ENCODE measurements at places on chromosomes 5 and 9. TPM values are rescaled to one million over a fixed set of nuclear protein-coding genes. Genes with fewer than 3 reads are reported as not detected.
A peak's percentile ranks its signal among the peaks of the same experiment; 100 is the strongest.

PCDH12 gene
- 1.3 TPM for total RNA-seq

IL4 gene
- total RNA-seq: not detected

ATOSB gene
- 3.8 TPM for total RNA-seq

DNA sequence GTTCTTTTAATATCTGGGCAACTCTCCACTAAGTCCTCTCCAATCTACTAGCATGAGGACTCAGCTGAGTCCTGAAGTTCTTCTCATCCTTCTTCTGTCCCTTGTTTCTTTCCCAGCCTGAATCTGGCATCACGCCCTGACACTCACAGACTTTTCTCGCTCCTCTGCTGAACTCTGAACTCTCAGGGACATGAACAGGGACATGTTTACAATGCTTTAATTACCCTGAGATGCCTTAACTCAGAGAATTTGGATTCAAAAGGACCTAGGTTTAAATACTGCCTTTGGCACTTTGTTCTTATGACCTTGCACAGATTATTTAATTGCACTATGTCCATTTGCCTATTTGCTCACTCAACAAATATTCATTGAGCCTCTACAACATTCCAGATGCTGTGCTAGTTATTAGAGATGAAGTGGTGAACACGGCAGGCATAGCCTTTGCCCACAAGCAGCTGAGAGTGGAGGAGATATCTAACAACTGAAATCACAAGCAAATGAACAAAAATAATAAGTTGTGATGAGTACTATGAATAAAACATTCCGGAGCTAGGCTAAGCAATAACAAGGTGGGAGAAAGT lies 106.0 kb downstream of the ADRB2 start:
- H3K4me3 ChIP-seq: no peak overlapping the region
- no peaks in the 10 kb centered on the region for H3K36me3 ChIP-seq
- no peak for DNase-seq
- H3K27ac ChIP-seq: no peak overlapping the region
- H3K27me3 ChIP-seq: peaks cover 25% of the 10 kb centered on the region

- H3K27me3 ChIP-seq: no peaks in the 10 kb centered on the region
- no peak overlapping the region for H3K4me3 ChIP-seq
- no peaks in the 10 kb centered on the region for H3K4me1 ChIP-seq
- no peak for DNase-seq
- H3K27ac ChIP-seq: no peak overlapping the region
- no peaks in the 10 kb centered on the region for H3K36me3 ChIP-seq
These were observed 2292.6 kb upstream of the C9orf72 start for GRCh38 chr9:29865764-29866313.

GRCh38 chr5:111574311-111574710 lies 62.0 kb upstream of the STARD4 start:
- H3K4me3 ChIP-seq: no peak overlapping the region
- no peaks in the 10 kb centered on the region for H3K4me1 ChIP-seq
- DNase-seq: no peak
- H3K27me3 ChIP-seq: peaks cover 6% of the 10 kb centered on the region
- H3K27ac ChIP-seq: no peak overlapping the region

GRCh38 chr9:125701351-125701750 lies 5.7 kb downstream of the MAPKAP1 start:
- H3K27me3 ChIP-seq: no peaks in the 10 kb centered on the region
- H3K4me3 ChIP-seq: no peak overlapping the region
- DNase-seq: no peak
- peaks cover 20% of the 10 kb centered on the region for H3K36me3 ChIP-seq

- no peaks in the 10 kb centered on the region for H3K4me1 ChIP-seq
- peaks cover 21% of the 10 kb centered on the region for H3K27me3 ChIP-seq
These were observed 8.1 kb downstream of the ZNF366 start for GRCh38 chr5:72499090-72499489.

DNA sequence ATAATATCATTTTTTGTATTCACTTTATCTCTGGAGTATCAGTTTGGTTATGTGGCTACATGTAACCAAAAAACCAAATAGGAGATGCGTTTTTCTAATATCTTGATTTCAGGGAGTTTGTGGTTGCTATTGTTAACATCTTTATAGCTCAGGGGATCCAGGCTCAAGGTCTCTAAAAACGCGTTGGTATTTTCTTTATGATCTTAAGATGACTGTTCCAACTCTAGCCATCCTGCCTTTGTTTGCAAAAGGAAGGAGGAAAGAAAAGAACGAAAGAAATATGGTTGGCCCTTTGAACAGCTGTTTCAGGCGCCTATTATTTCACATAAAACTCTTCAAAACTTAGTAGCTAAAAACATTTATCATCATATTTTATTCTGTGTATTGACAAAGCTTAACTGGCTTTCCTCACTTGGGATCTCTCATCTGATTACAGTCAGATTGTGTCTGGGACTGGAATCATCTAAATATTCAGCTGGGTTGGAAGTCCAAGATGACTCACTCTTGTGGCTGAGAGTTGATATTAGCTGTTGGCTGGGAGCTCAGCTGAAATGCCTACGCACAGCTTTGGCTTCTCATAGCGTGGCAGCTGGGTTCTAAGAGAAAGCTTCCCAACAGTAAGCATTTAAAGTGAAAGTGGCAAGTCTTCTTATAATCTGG lies 60.1 kb downstream of the FAM174A start:
- no peaks in the 10 kb centered on the region for H3K36me3 ChIP-seq
- peaks cover 2% of the 10 kb centered on the region for H3K27me3 ChIP-seq
- no peak for DNase-seq
- H3K4me3 ChIP-seq: no peak overlapping the region
- no peaks in the 10 kb centered on the region for H3K4me1 ChIP-seq

DNA sequence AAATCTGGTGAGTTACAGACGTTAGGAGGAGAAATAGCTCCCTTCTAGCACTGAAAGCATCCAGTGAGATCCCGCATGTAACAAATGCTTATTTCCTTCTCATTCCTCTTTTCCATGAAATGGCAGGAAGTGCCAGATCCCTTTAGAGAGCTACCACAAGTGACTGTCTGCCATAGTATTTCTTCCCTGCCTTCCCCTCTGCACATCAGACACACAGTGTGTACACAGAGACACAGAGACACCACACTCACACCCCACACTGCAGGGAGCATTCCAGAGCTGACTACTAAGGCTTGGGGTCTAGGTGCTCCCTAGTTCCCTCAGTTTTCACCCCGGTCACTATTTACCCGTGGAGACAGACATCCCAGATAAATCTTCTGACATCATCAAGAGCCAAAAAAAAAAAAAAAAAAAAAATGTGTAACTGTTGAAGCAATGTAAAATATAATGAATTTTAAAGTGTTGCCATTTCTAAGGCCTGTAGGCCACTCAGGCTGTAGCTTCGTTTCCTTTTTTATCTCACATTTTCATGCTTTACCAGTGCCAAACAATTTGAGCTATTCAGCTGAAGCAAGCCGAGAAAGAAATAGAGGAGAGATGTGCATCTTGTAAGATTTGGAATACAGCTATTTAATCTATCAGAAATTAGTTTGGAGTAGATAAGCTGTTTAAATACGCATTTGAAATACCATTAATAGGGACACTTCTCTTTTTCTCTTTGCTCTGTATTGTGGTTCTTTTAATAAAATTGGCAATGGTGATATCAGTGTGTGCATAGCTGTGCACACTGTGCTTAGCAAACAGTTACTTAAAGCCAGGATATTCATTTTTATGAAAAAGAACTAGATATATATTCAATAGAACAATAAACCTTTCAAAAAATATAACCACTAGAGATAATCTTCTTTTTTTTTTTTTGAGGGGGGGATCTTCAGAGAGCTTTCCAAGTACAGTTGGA lies 405.5 kb downstream of the PDE4D start:
- no peak overlapping the region for H3K27ac ChIP-seq
- H3K4me3 ChIP-seq: no peak overlapping the region
- no peak for DNase-seq

DNA sequence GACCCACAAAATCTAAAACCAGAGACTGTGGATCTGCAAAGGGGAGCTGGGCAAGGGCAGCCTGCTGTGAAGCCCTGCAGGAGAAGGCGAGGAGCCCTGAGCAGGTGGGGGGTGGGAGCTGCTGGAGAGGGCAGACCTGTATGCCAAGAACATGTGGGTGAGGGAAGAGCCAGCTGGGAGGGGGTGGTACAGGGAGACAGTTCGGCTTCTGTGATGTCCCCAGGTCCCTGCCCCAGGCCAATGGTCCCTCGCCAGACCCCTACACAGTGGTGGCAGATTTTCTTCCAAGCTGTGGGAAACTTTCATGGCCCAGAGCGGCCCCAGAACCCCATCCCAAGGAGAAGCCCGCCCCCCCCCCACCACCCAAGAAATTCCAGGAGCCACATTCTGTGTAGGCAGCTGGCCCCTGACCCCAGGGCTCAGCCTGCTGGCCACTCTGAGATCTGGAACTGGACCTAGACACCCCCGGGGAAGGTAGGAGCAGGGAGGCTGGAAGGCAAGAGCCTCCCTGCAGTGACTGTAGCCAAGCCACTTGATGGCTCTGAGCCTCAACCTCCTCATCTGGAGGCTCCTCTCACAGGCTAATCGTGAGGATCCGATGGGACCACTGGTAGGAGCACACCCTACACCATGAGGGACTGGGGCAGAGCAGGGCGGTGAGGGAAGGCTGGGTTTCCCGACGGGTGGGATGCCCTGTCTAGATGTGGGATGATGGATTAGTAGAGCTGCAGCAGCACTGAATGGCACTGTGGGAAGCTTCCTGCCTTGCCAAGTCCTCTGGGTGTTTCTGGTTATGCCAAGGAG lies 22.6 kb upstream of the CSF1R start:
- no peaks in the 10 kb centered on the region for H3K4me1 ChIP-seq
- no peak overlapping the region for H3K4me3 ChIP-seq
- no peaks in the 10 kb centered on the region for H3K36me3 ChIP-seq
- no peaks in the 10 kb centered on the region for H3K27me3 ChIP-seq
- DNase-seq: no peak

DNA sequence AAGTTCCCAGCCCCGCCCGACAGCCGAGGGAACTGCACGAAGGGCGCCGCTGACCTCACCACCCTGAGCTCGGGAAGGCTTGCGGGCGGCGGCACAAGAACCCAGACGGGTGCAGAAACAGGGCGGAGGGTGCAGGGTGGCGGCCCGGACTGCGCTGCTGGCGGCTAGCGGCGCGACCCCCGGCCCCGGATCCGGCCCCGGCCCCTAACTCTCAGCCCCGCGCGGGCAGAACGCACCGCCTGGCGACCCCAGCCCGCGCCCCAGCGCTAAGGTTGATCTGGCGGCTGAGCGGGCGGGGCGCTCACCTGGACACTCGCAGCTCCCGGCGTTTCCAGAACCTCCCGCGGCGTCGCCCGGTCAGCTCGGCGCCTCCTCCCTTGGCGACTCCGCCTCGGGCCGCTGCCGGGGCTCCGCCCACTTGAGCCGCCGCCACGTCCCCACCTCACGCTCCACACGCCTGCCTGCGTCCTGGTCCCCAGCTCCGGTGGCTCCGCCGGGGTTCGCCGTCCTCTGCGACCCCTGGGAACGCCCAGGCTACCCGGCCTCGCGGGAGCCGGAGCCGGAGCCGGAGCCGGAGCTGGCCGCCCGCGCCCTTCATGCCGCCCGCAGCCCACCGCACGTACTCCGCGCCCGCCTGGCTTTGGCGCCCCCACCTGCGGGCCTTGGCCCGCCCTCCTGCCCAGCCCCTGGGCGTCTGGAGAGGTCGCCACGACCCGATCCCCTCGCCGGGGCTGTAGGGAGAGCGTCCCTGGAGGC lies at the start of gene P4HA2:
P4HA2 (minus strand) TSS at position 369 of the 756 bp plus-strand sequence. CDS start 9,227 bp downstream, outside the sequence.
- H3K4me1 ChIP-seq: peaks cover 9% of the 10 kb centered on the region
- DNase-seq: peak; percentile 61
- peak within 1 kb of the TSS; percentile 58 for H3K4me3 ChIP-seq
- H3K27me3 ChIP-seq: peaks cover 48% of the 10 kb centered on the region

- H3K27me3 ChIP-seq: peaks cover 7% of the 10 kb centered on the region
- H3K4me1 ChIP-seq: no peaks in the 10 kb centered on the region
- no peaks in the 10 kb centered on the region for H3K36me3 ChIP-seq
- no peak overlapping the region for H3K4me3 ChIP-seq
- DNase-seq: no peak
These were observed 11.6 kb downstream of the FCN2 start for GRCh38 chr9:134892221-134892620.

Data from activated naive CD8-positive, alpha-beta T cell treated with anti-CD3 and anti-CD28 coated beads for 36 hours (primary cell).